ENCODE measurements at places on chromosomes 11 and 22. TPM values are rescaled to one million over a fixed set of nuclear protein-coding genes. Genes with fewer than 3 reads are reported as not detected.

DNA sequence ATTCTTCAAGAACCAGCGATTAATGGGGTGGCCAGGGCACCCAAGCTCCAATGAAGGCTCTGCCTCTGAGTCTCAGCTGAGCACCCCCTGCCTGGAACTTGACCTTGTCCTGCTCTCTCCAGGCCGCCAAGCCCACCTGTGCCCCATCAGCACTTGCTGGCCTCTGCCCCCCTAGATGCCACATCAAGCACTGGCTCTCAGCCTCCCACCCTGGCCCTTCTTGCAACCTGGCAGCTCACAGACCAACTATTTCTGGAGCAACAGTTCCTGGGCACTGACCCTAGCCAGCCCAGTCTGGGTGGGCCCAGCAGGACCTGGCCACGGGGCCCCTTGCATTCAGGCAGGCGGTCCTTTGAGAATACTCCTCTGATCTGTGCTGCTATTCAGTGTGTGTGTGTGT, 98.8 kb upstream of the PITPNB start:
- no peak overlapping the region for H3K27ac ChIP-seq
- no peak overlapping the region for H3K4me3 ChIP-seq
- H3K36me3 ChIP-seq, result no peaks in the 10 kb centered on the region

- no peak overlapping the region for H3K4me3 ChIP-seq
- H3K27me3 ChIP-seq, result no peaks in the 10 kb centered on the region
- peaks cover 4% of the 10 kb centered on the region for H3K36me3 ChIP-seq
Observed at GRCh38 chr22:29994027-29994715, 86.1 kb upstream of the HORMAD2 start.

- peaks cover 6% of the 10 kb centered on the region for H3K27me3 ChIP-seq
- DNase-seq, result no peak
- H3K4me3 ChIP-seq, result no peak overlapping the region
- H3K4me1 ChIP-seq, result peaks cover 42% of the 10 kb centered on the region
- H3K36me3 ChIP-seq, result peaks cover 8% of the 10 kb centered on the region
- H3K27ac ChIP-seq, result no peak overlapping the region
Observed at GRCh38 chr11:8790968-8791367, 108.4 kb downstream of the RPL27A start.

PGA3 gene
- 0.80 TPM for total RNA-seq

MCAM gene
- 78.3 TPM for total RNA-seq
